ENCODE measurements at places on chromosomes 5 and 9.

GRCh38 chr5:115423541-115423940 is 121.0 kb downstream of the FEM1C start:
- peaks cover 2% of the 10 kb centered on the region for H3K27me3 ChIP-seq
- no peak overlapping the region for H3K4me3 ChIP-seq
- no peaks in the 10 kb centered on the region for H3K4me1 ChIP-seq
- no peak for DNase-seq

GRCh38 chr9:91589101-91589553 is 165.5 kb upstream of the NFIL3 start:
- no peak for DNase-seq
- H3K27me3 ChIP-seq: peaks cover 6% of the 10 kb centered on the region
- peaks cover 6% of the 10 kb centered on the region for H3K4me1 ChIP-seq
- H3K36me3 ChIP-seq: no peaks in the 10 kb centered on the region
- no peak overlapping the region for H3K4me3 ChIP-seq

GRCh38 chr5:80387063-80387768 is 20.6 kb upstream of the ZFYVE16 start:
- no peak for DNase-seq
- H3K4me1 ChIP-seq: no peaks in the 10 kb centered on the region
- no peak overlapping the region for H3K4me3 ChIP-seq
- peaks cover 3% of the 10 kb centered on the region for H3K36me3 ChIP-seq
- no peak overlapping the region for H3K27ac ChIP-seq
- H3K27me3 ChIP-seq: peaks cover 13% of the 10 kb centered on the region

DNA sequence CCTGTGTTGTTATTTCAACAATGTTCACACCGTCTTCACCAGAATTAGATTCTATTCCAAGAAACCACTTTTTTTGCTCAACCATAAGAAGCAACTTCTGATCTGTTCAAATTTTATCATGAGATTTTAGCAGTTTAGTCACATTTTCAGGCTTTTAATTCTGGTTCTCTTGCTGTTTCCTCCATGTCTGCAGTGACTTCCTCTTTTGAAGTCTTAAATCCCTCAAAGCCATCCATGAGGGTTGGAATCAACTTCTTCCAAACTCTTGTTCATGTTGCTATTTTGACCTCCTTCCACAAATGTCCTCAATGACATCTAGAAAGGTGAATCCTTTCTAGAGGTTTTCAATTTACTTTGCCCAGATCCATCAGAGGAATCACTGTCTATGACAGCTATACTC is 25.7 kb upstream of the ENTREP1 start:
- H3K4me1 ChIP-seq: no peaks in the 10 kb centered on the region
- no peak for DNase-seq
- H3K36me3 ChIP-seq: no peaks in the 10 kb centered on the region
- H3K4me3 ChIP-seq: no peak overlapping the region
- H3K27ac ChIP-seq: no peak overlapping the region

DNA sequence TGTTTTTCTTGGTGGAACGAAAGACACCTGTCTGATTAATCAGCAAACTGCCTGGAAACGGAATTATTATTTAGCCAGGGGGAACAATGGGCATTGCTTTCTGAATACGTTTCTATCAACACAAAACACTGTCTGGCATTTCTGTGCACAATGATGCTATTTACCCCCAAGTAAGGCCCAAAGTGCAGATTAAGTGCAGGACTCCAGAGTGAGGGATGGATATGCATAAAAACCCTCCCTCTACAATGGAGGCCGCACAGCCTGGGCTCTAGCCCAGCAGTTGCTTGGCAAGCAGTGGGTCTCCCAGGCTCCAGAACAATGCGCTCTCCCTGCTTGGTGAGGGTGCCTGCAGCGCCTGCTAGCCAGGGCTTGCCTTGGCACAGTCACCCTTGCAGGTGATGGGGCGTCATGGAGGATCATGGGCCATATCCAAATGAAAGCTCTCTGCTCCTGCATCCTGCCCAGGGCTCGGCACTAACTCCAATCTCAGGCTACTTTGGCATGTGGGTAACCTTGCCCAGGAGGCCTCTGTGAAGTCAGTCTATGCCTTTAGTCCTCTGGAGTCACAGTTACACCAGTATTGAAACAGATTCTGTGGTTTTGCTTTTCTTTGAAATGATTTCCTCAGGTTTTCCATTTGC is 11.5 kb upstream of the SPATA24 start:
- no peak overlapping the region for H3K27ac ChIP-seq
- no peaks in the 10 kb centered on the region for H3K27me3 ChIP-seq
- H3K36me3 ChIP-seq: peaks cover 26% of the 10 kb centered on the region
- H3K4me3 ChIP-seq: no peak overlapping the region
- DNase-seq: no peak
